Motor neuron (in vitro differentiated cells): ENCODE measurements at places on chromosomes 6 and 20.

- ATAC-seq = peak; percentile 75
Observed at GRCh38 chr6:151239603-151240035, at the start of gene AKAP12. TSS of gene AKAP12 (plus strand) at chr6:151239967. CDS start at chr6:151240563, 596 bp downstream.

- no peak for ATAC-seq
Observed at GRCh38 chr6:160963651-160964050, 27.9 kb upstream of the MAP3K4 start.

DNA sequence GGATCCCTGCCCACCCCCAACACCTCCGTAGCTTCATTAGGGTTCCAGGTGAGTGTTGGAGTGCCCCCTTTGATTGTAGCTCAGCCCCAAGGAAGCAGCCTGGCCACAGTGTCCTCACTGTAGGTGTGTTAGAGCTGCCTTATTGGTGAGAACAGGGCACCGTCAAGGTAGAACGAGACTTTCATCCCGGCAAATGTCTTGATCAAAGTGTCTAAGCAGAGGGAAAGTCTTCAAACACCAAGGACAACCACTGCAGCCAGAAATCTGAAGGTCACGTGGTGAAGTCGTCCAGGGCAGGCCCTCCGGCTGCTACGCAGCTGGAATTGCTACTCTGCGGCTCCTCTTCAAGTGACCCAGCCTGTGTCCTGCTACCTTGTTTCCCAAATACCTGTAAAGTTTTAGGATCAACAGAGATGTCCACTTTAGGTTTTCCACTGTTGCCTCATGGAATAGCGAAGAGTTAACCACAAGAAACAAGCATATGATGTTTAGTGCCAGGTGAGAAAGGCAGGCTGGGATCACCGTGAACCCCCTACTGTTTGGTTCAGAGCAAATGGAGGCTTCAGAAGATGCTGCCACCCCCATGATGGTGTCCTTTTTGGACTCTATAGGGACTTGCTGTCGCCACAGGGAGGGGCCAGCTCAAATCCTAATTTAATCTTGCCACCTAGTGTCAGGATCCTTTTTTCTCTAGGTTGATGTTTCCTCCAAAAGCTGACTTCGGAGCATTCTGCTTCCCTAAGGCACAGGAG lies 1.7 kb upstream of the DLL1 start:
- ATAC-seq = no peak

- no peak for ATAC-seq
Observed at GRCh38 chr6:44701637-44702101, 314.2 kb downstream of the CDC5L start.
